ENCODE measurements at places on chromosomes 11 and 22.

GRCh38 chr11:88250566-88251242, 75.5 kb upstream of the RAB38 start:
- no peak for DNase-seq

- DNase-seq: peak; percentile 33
Observed at GRCh38 chr11:77127235-77127911, 673 bp upstream of the MYO7A start.

GRCh38 chr11:43580735-43581369, 99.7 kb upstream of the HSD17B12 start:
- DNase-seq: no peak

DNA sequence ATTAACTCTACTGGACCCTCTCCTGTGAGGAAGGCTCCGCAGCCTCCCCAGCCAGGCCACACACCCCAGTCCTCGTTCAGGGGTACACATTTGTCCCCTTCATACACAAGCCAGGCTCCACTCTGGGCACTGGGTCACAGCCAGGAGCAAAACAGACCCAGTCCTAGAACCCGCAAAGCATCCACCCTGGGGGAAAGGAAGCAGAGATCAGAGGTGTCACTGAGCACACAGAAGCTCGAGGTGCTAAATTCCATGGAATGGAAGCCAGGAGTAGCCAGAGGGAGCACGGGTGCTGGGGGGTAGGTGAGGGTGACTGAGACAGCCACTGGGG, 43.6 kb upstream of the TH start:
- DNase-seq: no peak

- no peak for DNase-seq
Observed at GRCh38 chr11:95972060-95972459, 48.2 kb upstream of the MTMR2 start.

GRCh38 chr11:114274637-114275036, 21.6 kb upstream of the NNMT start:
- no peak for DNase-seq

- DNase-seq: no peak
Observed at GRCh38 chr22:48853627-48854240, 973.9 kb downstream of the BRD1 start.

GRCh38 chr11:12867531-12867930, 141.6 kb upstream of the RASSF10 start:
- no peak for DNase-seq

- DNase-seq: no peak
Observed at GRCh38 chr22:40430991-40431390, 60.6 kb downstream of the SGSM3 start.

DNA sequence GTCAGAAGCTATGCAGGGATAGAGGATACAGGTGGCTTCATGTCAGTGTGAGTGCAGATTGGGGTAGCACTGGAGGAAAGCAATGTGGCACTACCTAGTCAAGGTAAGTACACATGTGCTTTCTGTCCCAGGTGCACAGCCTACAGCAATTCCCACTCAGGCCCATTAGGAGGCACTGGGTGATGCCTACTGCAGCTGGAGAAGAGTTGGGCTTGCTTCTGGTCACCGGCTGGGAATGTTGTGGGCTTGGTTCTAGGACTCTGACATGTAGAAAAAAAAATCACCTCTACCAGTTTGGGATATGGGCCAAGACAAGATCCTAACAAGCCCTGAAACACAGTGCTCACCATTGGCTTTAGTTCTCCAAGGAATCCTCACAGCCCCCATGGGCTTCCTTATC, 69.7 kb downstream of the TENM4 start:
- DNase-seq: no peak

Measured in astrocyte of the spinal cord (primary cell).